Stimulated activated CD8-positive, alpha-beta memory T cell treated with anti-CD3 and anti-CD28 coated beads, Interleukin-7, amount 100 ng/mL, for 48 hours (primary cell): ENCODE measurements at places on chromosomes 1 and 21.

DNA sequence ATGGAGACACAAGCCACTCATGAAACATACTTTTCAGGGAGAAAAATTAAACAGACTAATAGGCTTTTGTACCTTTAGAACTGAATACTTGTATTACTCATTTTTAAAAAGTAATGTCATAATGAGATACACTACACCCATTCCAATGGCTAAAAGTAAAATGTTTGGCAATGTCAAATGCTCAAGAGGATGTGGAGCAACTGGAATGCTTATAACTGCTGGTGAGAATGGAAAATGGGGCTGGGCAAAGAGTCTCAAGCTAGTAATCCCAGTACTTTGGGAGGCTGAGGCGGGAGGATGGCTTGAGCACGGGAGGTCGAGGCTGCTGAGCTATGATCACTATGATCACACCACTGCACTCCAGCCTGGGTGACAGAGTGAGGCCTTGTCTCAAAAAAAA, 86.3 kb downstream of the NKAIN1 start:
- no peak for DNase-seq

- DNase-seq = no peak
These were observed 815 bp downstream of the STYXL2 start for GRCh38 chr1:167094690-167095089.

DNA sequence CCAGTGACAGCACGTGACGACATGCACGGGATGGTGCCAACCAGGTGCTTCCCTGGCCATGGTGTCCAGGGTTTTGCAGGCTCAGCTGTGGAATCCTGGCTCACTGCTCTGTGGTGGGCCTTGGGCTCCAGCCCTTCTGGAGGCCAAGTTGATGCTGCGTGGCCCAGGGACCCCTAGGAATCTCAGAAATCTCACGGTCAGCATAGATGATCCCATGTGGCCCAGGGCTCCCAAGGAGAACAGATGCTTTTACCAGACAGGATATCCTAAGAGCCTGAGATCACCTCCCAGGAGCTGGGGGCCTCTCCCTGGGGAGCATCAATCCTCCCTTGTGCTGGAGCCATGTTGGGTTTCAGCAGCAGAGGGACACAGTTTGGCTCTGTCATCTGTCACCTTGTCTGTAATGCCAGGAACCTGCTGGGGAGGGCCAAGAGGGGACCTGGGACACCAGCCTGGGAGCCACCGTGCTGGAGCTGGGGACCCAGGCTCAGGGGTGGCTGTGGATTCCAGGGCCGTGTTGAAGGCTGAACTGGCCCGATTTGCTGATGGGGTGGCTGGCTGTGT, 63.9 kb downstream of the TRIM11 start:
- no peak for DNase-seq

DNA sequence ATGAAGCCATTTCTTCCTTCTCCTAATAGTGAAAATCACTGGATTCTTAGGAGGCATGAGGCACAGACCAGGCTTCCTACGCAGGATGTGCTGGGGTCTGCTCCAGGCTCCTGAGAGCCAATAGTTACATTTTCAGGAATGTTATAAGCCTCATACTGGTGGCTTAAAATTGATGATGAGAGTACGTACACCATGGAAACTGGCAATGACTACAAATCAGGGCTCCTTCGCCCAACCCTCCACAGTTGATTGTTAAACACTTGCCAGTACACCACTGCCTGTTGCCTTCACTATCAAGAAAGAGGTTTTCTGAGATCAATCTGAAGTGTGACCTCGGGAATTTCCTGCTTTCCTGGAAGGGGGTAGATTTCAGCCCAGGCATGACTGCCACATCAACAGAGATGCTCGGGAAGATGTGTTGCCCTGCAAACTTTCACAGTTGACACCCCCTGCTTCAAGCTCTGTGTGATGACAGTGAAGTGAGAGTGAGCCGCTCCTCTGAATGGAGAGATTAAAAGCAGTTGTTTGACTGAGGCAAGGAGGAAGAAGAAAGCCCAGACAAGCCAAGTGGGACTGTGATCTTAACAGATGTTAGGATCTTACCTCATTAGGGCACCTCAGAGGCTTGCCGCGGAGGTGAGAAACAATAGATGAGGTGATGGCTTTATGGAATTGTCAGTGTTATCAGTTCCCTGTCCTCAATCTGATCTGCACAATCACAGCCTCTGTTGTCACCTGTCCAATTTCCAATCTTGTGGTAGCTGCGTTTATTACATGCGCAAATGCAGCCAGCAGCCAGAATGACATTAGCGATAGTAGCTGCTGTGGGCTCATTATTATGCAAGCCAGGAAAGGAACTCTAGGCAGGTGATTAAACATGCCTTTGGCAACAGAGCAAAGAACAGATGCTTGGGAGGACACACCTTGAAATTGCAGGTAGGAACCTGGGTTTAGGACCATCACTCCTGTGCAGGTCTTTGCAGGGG, 277.3 kb downstream of the KAZN start:
- no peak for DNase-seq

DNA sequence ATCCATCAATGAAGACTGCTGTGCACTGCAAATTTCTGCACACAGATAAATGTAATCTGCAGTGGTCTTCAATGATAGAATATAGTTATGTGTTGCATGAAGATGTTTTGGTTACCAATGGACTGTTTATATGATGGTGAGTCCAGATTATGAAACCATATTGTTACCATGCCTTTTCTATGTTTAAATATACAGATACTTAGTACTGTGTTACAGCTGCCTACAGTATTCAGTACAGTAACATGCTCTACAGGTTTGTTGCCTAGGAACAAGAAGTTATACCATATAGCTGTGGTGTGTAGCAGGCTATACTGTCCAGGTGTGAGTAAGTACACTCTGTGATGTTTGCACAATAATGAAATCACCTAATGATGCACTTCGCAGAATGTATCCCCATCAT, 40.8 kb downstream of the SORT1 start:
- no peak for DNase-seq

- DNase-seq = peak; percentile 14
These were observed 9.6 kb upstream of the ADORA1 start for GRCh38 chr1:203117611-203118575.

DNA sequence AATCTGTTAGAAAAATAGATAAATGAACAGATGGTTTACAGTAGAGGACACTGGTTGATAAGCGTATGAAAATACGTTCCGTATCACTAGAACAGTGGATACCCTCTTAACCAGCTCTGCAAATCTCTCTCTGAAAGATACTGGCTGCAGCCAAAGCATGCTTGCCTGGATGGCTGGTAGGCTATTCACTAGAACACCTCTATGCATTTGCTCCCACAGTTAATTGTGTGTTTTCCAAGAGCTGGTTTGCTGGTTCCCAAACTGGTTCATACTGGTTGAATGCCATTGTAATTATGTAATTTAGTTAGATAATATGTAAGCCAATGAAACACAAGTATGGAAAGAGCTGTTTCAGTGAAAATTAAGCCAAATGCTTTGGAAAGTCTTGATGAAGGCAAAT, 126.6 kb downstream of the C1orf21 start:
- DNase-seq = no peak

DNA sequence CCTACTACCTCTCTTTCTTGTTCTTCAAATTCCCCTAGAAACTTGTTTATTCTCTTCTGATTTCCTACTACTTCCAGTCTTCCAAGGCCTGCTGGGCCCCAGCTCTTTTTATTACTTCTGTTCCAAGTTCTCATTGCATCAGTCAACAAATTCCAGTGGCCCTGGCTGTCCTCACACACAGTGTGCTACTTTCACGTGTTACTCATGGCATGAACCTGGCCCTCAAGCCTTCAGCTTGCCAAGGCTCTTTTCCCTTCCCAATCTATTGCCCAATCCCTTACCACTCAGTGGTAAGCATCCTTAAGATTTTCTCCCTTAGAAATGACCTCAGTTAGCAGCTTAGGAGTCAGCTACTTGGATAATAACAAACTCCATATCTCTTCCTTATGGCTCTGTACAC, 613.5 kb downstream of the LMO4 start:
- DNase-seq = no peak

GRCh38 chr1:87800006-87800405, 471.3 kb downstream of the LMO4 start:
- DNase-seq = no peak

GRCh38 chr1:212935387-212935981, 14.9 kb upstream of the VASH2 start:
- DNase-seq = no peak

GRCh38 chr1:203558064-203558760, 64.3 kb downstream of the OPTC start:
- peak; percentile 3 for DNase-seq

- no peak for DNase-seq
These were observed 24.5 kb upstream of the TSPAN2 start for GRCh38 chr1:115113766-115114165.

DNA sequence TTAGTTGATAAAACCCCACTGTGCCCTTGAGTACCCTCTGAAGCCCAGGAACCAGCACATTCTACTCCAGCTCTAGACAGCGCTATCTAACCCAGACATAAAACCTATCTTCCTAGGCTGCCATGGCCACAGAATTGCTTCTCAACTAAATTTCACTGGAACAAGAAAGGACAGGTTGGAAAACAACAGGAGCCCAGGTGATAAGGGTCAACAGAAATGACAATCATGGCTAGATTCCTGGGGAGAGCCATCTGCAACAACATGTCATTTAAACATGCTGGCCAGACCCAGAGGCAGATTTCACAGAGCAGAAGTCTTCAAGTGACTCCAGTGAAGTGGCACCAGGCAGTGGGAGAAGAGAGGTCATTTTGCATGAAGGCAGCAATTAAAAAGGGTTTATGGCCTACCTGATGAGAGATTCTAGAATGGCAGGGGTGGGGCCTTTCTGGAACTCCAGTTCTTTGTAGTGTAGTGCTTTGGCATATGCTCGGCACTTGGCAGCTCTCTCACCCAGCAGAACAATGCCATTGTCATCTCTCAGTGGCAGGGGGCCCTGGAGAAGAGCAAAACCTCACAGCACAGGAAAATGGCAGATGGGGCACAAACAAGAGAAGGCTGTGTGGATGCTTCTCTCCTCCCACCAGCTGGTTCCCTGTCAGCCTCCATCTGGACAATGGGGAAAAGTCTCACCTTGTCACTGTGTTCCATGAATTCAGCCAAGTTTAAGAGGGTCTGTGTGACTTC, 9.9 kb downstream of the ANGPTL7 start:
- no peak for DNase-seq

DNA sequence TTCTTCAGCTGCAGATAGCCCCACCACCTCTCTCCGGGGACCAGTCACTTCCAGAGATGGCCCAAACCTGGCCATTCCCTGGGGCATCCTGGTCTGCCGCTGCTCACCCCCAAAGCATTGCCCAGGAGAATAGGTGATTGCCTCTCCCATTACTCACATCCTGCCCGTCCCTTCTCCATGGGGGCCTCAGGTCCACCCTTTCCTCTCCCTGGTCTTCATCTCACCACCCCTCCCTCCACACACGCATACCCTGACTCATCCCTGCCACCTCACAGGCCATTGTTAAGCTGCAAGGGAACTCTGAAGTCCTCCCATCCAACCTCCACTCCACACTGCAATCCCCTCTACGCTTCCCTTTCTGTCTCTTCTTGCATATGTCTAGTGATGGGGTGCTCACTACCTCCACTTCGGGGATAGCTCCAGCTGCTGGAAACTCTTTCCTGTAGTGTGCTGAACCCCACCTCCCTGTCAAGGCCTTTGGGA, at the start of gene PLEKHG5:
Gene PLEKHG5, minus strand, starts transcription at position 188 of the 483 bp plus-strand sequence. CDS start 14,096 bp downstream, outside the sequence.
- no peak for DNase-seq

GRCh38 chr21:34910396-34910795, 138.7 kb downstream of the RUNX1 start:
- DNase-seq = no peak

- DNase-seq = no peak
These were observed 580.5 kb upstream of the CXADR start for GRCh38 chr21:16932314-16932713.

DNA sequence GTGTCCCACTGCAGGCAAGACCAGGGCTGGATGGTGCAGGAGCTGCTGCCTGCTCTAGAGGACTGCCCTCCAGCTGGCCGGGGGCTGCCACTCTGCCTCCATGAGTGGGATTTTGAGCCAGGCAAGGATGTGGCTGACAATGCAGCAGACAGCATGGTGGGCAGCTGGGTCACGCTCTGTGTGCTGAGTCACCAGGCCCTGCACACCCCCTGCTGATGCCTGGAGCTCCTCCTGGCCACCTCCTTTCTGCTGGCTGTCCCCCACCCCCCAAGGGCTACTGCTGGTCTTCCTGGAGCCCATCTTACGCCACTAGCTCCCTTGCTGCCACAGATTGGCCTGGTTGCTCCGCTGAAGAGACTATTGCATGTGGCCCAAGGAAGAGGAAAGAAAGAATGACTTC, 3.9 kb upstream of the ZSCAN20 start:
- DNase-seq = no peak
